ENCODE measurements at places on chromosomes 4 and X. TPM values are rescaled to one million over a fixed set of nuclear protein-coding genes. Genes with fewer than 3 reads are reported as not detected.

The DDIT4L gene
- total RNA-seq = 4.9 TPM

The ELOVL6 gene
- total RNA-seq = 83.8 TPM

DNA sequence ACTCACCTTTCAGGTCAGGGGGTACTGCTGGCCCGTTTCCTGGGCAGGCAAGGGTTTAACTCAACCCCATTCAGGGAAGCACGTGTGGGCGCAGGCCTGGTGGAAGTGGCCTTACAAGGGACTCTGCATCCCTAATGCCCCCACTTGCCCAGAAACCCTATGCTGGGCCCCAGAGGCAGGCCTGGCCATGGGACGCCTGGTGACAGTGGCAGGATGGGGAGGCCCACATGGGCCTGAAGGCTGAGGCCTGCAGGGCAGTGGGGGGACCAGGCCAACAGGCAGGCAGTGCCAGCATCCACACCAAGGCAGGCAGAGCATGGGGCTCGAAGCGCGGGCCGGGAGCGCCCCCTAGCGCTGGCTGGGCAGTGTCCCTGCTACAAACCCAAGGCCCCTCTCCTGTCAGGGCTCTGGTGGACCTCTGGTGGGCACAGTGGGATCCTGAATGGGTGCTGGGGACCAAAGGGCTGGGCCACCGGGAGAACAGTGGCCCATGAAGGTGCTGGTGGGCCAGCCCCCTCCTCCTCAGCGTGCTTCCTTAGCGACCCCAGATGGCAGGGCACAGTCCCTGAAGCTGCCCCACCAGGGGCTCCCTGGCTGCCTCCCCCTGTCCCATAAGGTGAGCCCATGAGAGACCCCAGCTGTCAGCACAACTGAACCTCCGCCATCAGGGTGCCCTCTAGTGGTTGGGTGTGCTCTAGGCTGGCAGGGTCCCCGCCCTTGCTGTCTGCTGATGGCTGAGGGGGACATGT, 16.8 kb downstream of the FGFR3 start:
- H3K36me3 ChIP-seq = peaks cover 10% of the 10 kb centered on the region
- no peak overlapping the region for H3K27ac ChIP-seq
- no peak overlapping the region for H3K4me3 ChIP-seq
- no peaks in the 10 kb centered on the region for H3K27me3 ChIP-seq
- peak; percentile 90 for DNase-seq

The AWAT2 gene
- not detected for total RNA-seq

The PGK1 gene
- 956 TPM for total RNA-seq

- H3K4me1 ChIP-seq = no peaks in the 10 kb centered on the region
- DNase-seq = no peak
- H3K36me3 ChIP-seq = no peaks in the 10 kb centered on the region
- H3K27ac ChIP-seq = no peak overlapping the region
- no peak overlapping the region for H3K4me3 ChIP-seq
Measured at GRCh38 chr4:25624616-25625015, 31.0 kb upstream of the SLC34A2 start.

GRCh38 chrX:41352329-41352838, 18.4 kb downstream of the DDX3X start:
- no peak overlapping the region for H3K4me3 ChIP-seq
- no peaks in the 10 kb centered on the region for H3K27me3 ChIP-seq
- H3K36me3 ChIP-seq = peaks cover 20% of the 10 kb centered on the region
- H3K4me1 ChIP-seq = peaks cover 18% of the 10 kb centered on the region

- H3K36me3 ChIP-seq = no peaks in the 10 kb centered on the region
- H3K27ac ChIP-seq = no peak overlapping the region
- H3K4me3 ChIP-seq = no peak overlapping the region
- peaks cover 7% of the 10 kb centered on the region for H3K4me1 ChIP-seq
- no peaks in the 10 kb centered on the region for H3K27me3 ChIP-seq
Measured at GRCh38 chr4:74473155-74473811, 28.3 kb downstream of the AREG start.

The JCHAIN gene
- 0.32 TPM for total RNA-seq

The WDR13 gene
- 28.0 TPM for total RNA-seq

The KLB gene
- 0.14 TPM for total RNA-seq

DNA sequence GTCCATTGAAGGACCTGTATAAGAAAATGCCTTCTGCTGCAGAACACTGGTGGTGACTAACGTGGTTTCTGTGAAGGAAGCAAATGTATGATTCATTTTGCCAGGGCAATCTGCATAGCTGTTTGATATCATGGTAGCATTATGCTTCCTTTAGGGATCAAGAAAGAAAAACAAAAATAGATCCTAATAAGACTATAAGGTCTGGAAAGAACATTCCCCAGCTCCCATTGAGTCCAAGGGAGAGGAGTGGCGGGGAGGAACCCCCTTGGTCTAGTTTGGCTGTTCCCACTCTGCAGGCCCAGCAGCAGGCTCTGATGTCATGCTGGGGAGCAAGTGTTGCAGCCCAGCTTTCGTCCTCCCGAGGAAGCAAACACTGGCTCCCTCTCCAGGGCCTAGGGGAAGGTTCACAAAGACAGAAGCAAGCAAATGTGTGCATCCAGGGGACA, 154.5 kb upstream of the GALNT7 start:
- no peaks in the 10 kb centered on the region for H3K27me3 ChIP-seq
- peaks cover 10% of the 10 kb centered on the region for H3K36me3 ChIP-seq
- H3K4me1 ChIP-seq = peaks cover 41% of the 10 kb centered on the region
- peak; percentile 77 for DNase-seq
- H3K4me3 ChIP-seq = no peak overlapping the region

DNA sequence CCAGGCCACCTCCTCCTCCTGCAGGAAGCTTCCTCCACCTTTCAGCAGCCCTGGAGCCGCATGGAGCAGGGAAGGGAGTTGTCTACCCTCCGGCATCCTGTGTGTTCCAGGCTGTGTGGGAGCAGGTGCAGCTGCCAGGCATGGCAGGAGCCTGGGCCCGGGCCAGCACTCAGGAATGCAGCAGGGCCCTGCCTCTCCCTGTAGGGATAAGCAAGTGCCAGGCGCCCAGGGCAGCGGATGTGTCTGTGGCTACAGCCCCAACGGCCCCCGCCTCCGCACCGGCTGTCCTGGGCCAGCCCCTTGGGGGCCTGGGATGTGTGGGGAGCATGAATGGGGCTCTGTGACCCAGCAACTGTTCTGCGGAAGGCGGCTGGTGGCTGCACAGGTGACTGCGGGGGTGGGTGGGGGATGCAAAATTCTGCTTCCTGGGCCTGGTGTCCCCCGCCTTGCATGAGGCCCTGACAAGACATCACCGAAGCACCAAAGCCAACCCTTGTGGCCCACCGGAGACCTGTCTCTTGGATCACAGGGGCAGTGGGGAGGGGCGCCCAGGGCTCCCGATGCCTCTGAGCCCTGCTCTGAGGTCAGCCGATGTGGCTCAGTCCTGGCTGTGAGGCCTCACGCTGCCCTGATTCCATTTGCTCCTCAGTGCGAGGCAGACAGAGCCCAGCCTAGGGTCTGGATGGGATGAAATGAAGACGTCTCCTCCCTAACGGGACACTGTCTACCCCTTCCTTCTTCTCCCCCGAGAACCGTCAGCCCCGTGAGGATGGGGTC, 1.4 kb upstream of the DOK7 start:
- no peak overlapping the region for H3K4me3 ChIP-seq
- H3K27ac ChIP-seq = no peak overlapping the region
- H3K27me3 ChIP-seq = peaks cover 67% of the 10 kb centered on the region
- no peaks in the 10 kb centered on the region for H3K4me1 ChIP-seq
- no peak for DNase-seq
- H3K36me3 ChIP-seq = no peaks in the 10 kb centered on the region

DNA sequence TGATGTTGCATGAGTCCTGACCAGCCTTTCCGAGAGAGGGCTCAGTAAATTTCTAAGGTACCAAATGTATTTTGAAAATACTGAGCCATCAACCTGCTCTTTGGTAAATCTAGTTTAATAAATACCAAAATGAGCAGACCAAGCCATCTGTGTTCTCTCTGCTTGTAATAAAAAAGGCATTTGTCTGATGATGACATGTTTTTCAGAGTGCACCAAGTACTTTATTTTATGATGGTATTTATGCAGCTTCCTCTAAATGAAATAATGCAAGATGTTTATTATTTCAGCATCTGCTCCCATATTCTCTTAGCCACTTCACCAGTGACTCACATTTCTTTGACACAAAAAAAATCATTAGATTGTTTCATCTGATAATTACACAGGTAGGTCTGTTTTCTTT, 700.5 kb downstream of the TRIML1 start:
- no peaks in the 10 kb centered on the region for H3K27me3 ChIP-seq
- peaks cover 2% of the 10 kb centered on the region for H3K4me1 ChIP-seq
- no peaks in the 10 kb centered on the region for H3K36me3 ChIP-seq
- DNase-seq = no peak
- H3K27ac ChIP-seq = no peak overlapping the region

DNA sequence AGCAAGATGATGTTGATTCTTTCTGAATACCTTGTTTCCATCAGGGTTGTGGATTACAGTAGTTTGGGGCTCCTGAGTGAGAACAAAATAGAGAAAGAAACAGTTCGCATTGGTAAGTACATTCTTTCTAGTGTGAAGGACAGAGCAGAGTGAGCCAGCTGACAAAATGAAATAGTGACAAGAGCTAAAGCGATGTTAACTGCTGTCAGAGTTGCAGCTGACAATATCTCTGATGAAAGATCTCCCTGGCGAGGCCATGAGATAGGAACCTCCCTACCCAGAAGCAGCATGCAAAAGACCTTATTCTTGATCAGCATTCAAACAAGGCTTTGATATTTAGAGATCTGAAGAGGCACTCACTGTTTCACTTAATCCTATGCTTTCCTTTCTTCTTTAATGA, 258.6 kb downstream of the CAMK2D start:
- no peak overlapping the region for H3K27ac ChIP-seq
- H3K4me1 ChIP-seq = 0 out of 2 replicates have a peak, but pooled peaks cover 3% of the 10 kb centered on the region
- no peak for DNase-seq
- H3K27me3 ChIP-seq = no peaks in the 10 kb centered on the region
- H3K4me3 ChIP-seq = no peak overlapping the region
- H3K36me3 ChIP-seq = no peaks in the 10 kb centered on the region

The GAGE12H gene
- not detected for total RNA-seq

DNA sequence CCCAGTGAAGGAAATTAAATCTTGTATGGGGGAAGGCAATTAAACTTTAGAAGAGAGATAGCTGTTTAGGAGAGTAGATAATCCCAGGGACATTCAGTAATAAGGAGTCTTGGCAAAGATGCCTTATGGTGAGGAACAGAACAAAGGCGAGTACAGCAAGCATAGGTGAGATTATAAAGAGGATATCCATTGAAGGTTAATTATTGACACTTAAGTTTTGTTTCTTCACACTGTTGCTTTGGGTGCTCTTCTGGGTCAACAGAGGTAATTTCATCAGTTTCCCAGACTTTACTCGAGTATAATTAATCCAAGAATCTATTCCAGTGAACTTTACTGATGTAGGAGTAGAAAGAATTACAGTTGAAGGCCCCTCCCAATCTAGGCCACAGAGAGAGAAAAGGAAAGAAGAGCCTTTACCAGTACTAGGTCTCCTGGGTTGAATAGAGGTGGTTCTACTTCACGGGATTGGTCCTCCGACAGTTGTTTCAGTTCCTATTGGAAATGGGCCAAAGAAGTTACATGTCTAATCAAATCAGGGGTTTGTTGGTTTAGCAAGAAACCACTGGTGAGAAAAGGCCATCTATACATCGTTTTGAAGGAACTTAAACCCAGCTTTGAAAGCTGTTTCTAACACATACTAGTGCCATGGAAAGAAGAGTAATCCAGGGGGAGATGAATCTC, 27.2 kb downstream of the EPGN start:
- H3K4me1 ChIP-seq = peaks cover 16% of the 10 kb centered on the region
- H3K27me3 ChIP-seq = no peaks in the 10 kb centered on the region
- no peak for DNase-seq
- peaks cover 2% of the 10 kb centered on the region for H3K36me3 ChIP-seq
- no peak overlapping the region for H3K27ac ChIP-seq

- H3K27ac ChIP-seq = no peak overlapping the region
- DNase-seq = no peak
Measured at GRCh38 chrX:109843963-109844751, 111.1 kb upstream of the ACSL4 start.

GRCh38 chr4:141388481-141388880, 167.8 kb downstream of the ZNF330 start:
- DNase-seq = no peak
- H3K4me3 ChIP-seq = no peak overlapping the region
- no peak overlapping the region for H3K27ac ChIP-seq
- no peaks in the 10 kb centered on the region for H3K36me3 ChIP-seq

DNA sequence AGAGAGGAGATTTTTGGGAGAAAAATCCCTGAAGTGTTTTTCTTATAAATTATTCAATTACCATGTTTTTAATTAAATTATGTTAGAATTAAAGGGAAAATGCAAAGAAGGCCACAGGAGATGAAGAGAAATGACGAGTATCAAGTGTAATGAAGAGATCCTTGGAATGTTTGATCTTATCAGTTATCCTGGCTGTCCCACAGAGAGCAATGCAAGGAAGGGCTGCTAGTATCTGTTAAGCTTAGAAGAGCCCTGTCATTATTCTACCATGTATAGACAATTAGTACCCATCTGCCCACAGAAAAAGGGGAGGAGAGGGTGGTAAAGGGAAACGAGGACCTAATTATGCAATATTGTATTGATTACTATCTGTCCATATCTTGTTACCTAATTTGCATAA, 257.1 kb downstream of the BANK1 start:
- no peaks in the 10 kb centered on the region for H3K27me3 ChIP-seq
- no peak overlapping the region for H3K4me3 ChIP-seq
- H3K27ac ChIP-seq = no peak overlapping the region
- no peaks in the 10 kb centered on the region for H3K36me3 ChIP-seq
- DNase-seq = no peak
- H3K4me1 ChIP-seq = no peaks in the 10 kb centered on the region

GRCh38 chrX:122790376-122791095, 393.5 kb upstream of the GRIA3 start:
- no peaks in the 10 kb centered on the region for H3K36me3 ChIP-seq
- H3K27ac ChIP-seq = no peak overlapping the region

DNA sequence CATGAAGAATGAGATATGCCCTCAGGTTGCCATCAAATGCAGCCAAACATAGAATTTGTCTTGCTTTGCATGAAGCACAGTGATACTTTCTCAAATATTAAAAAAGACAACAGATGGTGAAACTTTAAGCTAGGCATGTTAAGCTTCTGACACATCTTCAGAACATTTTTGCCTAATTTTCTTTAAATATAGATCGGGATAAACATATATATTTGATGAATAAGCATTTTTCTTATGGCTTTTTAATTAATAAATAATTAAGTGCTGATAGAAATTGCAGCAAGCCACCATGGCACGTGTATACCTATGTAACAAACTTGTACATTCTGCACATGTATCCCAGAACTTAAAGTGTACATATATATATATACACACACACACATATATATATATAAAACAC, 831.2 kb upstream of the PCDH10 start:
- H3K27me3 ChIP-seq = no peaks in the 10 kb centered on the region
- DNase-seq = no peak
- peaks cover 11% of the 10 kb centered on the region for H3K36me3 ChIP-seq
- H3K27ac ChIP-seq = no peak overlapping the region
- H3K4me3 ChIP-seq = no peak overlapping the region

DNA sequence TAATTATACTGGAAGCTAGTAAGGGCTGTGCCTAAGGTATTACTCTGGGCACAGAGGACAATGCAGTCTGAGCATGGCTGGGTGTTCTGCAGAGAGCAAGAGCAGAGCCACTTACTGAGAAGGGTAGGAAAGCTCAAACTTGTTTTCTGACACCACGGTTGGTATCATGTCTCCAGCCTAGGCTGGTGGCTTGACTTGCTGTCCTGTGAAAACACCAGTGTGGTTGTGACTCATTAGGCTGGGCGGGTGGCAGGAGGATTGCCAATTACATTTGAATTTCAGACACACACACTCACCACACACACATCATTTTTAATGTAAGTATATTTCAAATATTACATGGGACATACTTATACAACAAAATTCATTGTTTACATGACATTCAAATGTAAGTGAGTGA, 19.7 kb upstream of the MTM1 start:
- DNase-seq = no peak
- peaks cover 17% of the 10 kb centered on the region for H3K4me1 ChIP-seq
- no peaks in the 10 kb centered on the region for H3K36me3 ChIP-seq
- peaks cover 60% of the 10 kb centered on the region for H3K27me3 ChIP-seq
